ENCODE measurements at places on chromosomes 1 and 21.

GRCh38 chr1:111769517-111770146, 13.9 kb downstream of the DDX20 start:
- DNase-seq: peak; percentile 70

DNA sequence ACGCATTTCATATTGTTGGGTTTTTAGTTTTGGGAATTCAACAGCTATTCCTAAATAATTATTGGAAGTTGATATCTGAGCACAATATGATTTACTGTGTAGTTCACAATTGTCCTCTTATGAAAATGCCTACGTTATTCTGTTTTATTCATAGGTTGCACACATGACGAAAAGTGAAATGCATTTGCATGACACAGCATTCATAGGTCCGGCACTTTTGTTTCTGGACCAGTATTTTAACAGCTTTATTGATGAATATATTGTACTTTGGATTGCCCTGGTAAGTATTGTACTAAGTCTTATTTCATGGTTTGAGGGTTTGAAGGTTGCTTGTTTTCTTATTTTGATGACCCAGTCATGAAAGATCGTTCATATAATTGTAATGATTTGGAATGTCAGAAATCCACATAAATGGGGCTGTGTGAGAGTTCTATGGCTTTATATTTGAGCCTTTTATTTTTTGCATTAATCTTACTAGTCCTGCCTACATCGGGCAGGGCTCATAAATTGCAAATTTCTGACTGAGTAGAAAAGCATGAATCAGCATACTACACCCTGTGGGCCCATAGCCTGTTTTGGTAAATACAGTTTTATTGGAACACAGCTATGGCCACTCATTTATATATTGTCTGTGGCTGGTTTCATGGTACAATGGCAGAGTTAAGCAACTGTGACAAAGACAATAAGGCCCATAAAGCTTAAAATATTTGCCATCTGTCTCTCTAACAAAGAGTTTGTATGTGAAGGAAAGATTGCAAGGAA, 17.0 kb downstream of the DENND2D start:
- no peak for DNase-seq

GRCh38 chr1:53734650-53735211, 4.2 kb downstream of the GLIS1 start:
- DNase-seq: no peak

DNA sequence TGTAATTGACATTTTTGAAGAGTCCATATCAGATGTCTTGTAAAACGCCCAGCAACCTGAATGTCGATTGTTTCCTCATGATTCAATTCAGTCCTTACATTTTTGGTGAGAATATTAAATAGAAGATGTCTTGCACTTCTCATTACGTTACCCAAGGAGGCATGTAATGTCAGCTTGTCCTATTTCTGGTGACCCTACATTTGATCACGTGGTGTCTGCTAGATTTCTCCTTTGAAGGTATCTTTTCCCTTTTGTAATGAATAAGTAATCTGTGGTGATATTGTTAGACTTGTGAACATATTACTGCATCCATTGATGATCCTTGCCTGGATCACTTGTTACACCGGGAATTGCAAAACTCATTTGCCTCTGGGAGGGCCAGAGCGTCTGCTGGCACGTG, 87.6 kb upstream of the DISP3 start:
- no peak for DNase-seq

DNA sequence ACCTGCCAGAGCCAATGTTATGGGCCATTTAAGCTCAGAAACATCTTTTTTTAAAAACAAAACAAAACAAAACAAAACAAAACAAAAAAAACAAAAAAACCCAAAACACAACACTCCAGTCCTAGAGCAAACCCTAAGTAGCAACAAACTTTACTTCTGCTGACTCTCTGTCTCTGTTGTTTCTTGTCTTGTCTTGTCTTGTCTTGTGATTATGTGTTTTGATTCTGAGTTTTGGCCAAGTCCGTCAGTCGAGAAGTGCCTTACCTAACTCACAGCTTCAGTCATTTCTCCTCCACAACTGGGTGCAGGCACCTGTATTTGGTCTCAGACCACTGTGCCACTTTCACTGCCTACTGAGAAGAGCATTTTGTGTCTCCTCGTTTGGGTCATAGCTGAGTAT, 307.9 kb downstream of the BACH1 start:
- DNase-seq: no peak

GRCh38 chr1:171081314-171081753, 9.4 kb upstream of the FMO3 start:
- peak; percentile 18 for DNase-seq

DNA sequence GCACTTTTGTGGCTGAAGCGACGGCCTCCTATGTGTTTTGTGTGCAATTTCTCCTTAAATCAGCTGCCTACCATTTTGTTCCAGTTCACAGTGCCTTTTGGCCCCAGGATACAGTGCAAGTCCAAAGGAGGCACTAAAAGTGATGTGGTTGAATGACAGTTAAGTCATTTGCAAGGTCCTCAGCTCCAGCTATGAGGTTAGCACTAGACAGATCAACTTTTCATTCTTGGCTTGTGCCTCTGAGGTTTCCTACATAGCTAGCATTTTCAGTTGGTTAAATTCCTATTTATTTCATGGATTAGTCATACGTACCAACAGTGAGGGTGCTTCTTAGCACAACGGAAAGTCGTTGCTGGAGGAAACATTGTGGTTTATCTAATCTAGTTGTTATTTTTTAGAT, 59.3 kb upstream of the NTPCR start:
- DNase-seq: no peak

- DNase-seq: no peak
These were observed at the start of gene ADCY10 for GRCh38 chr1:167913895-167914496. ADCY10 (minus strand) TSS chr1:167914134; CDS start chr1:167905140, 8,994 bp downstream.

- no peak for DNase-seq
These were observed 12.4 kb downstream of the SKI start for GRCh38 chr1:2240270-2241156.

DNA sequence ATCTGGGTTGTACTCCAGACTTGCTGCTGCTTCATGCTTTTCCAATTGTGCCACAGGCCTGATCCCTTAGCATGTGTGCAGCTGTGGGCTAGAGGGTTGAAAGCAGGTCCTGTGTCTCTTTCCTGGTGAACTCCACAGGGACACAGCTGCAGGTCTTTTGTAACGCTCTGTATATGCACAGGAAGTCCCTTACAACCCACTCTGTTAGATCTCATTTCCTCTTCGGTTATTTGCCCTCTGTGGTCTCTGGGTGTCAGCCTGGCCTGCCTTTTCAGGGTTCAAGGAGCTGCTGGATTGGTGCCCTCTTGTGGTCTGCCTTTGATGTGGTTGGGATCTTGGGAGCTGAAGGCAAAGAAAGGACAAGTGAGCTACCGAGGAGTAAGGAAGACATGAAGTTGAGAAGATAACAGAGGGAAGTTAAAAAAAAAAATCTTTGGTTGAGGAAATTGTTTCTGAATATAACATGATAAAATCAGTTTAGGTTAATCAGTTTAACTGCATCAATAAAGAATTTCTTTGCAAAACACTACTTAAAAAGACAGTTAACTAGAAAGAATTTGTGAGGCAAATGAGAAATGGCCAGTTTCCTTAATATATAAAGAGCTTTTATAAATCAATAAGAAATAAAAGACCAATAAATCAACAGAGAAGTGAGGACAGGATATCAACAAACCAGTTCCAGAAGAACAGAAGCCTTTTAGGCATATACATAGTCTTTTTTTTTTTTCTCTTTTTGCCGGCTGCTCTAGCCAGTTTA, 44.1 kb downstream of the UCK2 start:
- DNase-seq: peak; percentile 54

- no peak for DNase-seq
These were observed 60.1 kb downstream of the LRRC71 start for GRCh38 chr1:156980551-156980950.

GRCh38 chr1:48109390-48110013, 112.3 kb upstream of the TRABD2B start:
- DNase-seq: peak; percentile 55

- peak; percentile 52 for DNase-seq
These were observed 47.6 kb downstream of the ARHGEF16 start for GRCh38 chr1:3501856-3502640.

- no peak for DNase-seq
These were observed 112.7 kb downstream of the PRDM2 start for GRCh38 chr1:13812456-13813397.

DNA sequence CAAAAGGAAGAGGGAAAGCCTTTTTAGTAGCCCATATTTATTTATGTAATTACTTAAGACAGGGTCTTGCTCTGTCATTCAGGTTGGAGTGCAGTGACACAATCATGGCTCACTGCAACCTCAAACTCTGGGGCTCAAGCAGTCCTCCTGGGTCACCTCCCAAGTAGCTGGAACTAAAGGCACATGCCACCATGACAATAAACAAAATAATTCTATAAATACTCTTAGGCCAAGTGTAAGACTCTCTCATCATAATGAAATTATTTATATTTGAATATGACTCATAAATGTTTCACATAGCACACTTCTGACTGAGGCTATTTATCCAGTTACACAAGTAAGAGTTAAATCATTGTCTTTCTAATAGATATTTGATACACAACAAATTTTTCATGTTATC, 314.7 kb downstream of the AMY1C start:
- DNase-seq: no peak

DNA sequence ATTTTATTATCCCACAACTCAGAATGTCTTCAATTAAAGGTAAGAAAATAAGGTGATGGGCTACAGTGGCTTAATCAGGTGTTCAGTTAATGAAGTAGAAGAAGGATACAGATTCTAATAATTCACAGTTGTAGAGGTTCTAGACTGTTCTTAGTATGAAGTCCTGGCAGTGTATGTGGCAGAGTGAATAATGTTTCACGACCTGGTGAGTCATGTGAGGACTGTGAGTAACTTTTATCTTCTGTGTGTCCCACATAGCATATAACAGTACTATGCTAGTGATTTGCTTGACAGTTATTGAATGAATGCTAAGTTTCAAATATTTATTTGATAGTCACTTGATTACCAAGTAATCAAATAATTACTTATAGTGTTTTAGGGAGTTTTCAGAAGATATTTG, 20.0 kb downstream of the SLC16A4 start:
- DNase-seq: peak; percentile 33

DNA sequence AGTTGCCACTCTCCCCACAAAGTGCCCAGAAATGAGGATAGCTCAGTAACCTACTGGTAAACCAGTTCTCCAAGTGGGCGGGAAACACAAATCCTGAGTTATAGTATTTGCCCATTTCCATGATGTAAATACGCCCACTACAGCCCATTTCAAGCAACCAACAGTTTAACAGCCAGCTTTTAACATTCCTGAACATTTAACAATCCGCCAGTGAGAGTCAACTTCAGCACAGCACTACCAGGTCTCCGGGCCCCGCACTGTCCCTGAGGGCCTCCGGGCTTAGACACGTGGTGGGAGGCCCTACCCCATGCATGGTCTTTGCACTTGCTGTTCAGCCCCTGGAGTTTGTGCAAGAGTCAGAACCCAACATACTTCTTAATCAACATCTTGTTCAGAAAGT, 132.0 kb upstream of the CTTNBP2NL start:
- no peak for DNase-seq

DNA sequence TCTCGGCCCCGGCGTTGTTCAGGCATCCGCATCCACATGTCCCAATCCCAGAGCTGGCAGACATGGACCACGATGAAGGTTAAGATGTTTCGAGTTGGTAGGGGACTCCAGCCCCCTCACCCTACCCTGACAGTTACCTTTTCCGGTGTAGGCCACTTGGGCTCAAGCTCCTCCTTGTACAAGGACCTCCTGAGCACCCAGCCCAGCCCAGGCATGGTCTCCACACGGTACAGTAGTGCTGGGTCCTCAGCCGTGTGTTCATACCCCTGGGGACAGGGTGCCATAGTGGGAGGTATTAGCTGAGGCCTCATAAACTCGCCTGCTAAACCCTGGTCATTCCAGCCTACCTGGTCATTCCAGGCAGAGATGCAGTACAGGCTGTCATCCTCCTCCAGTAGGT, 6.1 kb downstream of the POMGNT1 start:
- no peak for DNase-seq

DNA sequence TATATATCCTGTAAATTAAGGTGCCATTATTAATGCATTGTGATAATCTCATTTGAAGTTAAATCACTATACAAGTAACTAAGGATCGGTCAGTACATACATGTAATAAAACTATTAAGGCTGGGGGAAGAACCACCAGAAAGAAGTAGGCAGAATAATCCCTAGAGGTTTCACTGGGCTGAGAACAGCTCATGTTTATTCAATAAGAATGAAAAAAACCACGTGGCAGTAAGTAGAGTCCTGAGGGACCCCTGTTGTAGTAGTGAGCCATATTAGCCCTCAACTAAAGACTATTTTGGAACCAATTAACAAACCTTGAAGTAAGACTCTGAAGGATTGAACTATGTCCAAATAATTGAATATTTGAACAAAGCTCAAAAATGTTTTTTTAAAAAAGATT, 46.9 kb upstream of the ADAM30 start:
- no peak for DNase-seq
